ENCODE measurements at places on chromosomes 2 and 18. TPM values are rescaled to one million over a fixed set of nuclear protein-coding genes. Genes with fewer than 3 reads are reported as not detected.

Gene CCDC178
- total RNA-seq = 3.1 TPM

- DNase-seq = no peak
Measured at GRCh38 chr2:120599656-120600055, 136.0 kb upstream of the GLI2 start.

- no peak for DNase-seq
Measured at GRCh38 chr2:237617587-237617982, 9.8 kb upstream of the LRRFIP1 start.

GRCh38 chr2:235946590-235946989 is 221.6 kb downstream of the GBX2 start:
- no peak for DNase-seq

DNA sequence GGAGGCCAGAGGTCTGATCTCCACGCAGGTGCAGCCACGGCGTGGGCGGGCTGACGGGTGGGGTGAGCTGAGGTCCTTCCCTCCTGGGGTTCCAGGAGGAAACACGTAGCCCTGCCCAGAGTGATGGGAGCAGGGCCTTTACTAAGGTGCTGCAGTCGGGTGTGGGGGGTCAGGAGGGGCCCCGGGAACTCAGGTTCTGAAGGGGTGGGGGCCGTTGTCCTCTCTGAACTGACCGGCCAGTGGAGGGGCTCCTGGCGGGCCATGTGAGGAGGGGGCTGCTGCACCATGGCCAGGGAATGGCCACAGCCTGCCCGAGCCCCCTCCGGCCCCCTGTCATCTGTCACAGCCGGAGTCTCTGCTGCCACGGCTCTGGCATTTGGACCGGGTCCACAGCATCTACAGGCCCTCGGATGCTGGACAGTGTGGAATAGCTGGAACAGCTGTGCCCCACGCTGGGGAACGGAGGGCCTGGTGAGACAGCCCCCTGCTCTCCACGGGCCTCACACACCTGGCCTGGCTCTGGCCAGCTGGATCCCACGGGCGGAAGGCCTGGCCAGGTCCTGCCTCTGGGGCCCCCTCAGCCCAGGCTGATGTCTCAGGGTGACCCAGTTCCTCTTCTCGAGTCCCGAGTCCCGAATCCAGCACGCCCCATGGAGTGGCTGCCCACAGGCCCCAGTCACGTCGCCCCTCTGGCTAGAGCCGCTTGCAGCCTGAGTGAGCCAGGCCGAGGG is 145.6 kb upstream of the GPC1 start:
- DNase-seq = no peak

GRCh38 chr2:70554338-70554892 is 789 bp upstream of the TGFA start:
- DNase-seq = no peak

- DNase-seq = no peak
Measured at GRCh38 chr18:63168287-63168686, 151.3 kb downstream of the BCL2 start.

GRCh38 chr2:197240421-197241041 is 70.0 kb downstream of the ANKRD44 start:
- no peak for DNase-seq

- DNase-seq = no peak
Measured at GRCh38 chr2:31051258-31052140, 86.7 kb downstream of the GALNT14 start.

DNA sequence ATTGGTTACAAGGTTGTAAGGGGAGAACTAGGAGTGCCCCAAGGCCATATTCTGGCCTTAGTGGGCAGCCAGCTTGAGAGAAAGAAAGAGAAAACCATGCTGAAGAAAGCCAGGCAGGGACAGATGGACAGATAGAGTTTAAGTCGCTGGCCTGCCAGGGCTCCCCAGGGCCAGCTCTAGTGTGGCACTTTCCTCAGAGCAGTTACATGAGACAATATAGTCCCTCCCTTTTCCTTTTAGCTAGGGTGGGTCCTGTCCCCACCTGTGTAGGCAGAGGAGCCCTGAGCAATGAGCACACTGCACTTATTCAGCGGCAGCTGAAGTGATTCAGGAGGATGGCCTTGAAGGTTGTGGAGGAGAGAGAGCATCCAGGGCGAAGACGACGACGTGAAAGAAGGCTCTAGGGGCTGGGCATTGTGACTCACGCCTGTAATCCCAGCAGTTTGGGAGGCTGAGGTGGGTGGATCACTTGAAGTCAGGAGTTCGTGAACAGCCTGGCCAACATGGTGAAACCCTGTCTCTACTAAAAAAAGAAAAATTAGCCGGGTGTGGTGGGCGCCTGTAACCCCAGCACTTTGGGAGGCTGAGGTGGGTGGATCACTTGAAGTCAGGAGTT is 152.0 kb upstream of the SLC1A4 start:
- no peak for DNase-seq

All from urinary bladder (tissue), 4 donors.